ENCODE measurements at places on chromosomes 2 and 18.

DNA sequence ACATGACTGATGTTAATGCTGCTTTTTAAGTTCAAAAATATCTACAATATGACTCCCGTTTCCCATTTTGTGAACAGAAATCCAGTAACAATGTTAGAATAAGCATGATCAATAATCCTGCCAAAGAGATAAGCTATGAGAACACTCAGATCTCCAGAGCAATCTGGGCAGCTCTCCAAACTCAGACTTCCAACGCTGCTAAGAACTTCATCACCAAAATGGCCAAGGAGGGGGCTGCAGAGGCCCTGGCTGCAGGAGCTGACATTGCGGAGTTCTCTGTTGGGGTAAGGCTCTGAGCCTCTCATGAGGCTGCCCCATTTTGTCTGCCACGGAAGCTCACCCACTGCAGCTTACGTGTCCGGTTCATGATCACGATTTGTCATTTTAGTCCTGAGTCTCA is 68.4 kb downstream of the UGGT1 start:
- DNase-seq: no peak

DNA sequence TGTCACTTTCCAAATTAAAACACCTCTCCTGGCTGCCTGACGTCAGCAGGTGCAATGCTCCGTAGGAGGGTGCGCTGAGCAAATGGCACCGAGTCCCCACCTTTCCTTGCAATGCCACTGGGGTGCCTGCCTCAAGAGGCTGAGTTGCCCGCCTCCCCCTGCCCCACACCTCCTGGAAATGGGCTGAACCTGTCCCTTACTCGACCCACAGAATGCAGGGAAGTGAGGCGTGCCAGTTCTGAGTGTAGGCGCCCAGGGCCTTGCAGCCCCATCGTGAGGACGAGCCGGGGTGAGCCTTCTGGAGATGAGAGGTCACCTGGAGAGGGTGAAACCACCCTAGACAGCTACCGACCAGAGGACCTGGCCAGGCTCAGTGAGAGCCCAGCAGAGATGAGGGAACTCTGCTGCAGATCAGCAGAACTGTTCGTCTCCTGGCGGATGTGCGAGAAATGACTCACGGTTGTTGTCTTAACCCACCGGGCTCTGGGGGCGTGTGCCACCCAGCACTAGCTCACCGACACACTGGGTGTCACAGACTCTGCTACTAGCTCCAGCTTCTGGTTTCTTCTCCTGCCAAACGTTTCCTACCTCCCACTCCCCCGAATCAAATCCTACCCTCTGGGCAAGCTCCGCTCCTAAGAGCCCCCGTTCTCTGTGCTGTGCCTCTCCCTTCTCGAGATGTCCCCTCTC is 168.7 kb upstream of the HDAC4 start:
- DNase-seq: no peak

GRCh38 chr2:202608142-202608852 is 26.5 kb upstream of the FAM117B start:
- DNase-seq: no peak

- no peak for DNase-seq
Measured at GRCh38 chr2:122758967-122759366, 1003.5 kb downstream of the TSN start.

DNA sequence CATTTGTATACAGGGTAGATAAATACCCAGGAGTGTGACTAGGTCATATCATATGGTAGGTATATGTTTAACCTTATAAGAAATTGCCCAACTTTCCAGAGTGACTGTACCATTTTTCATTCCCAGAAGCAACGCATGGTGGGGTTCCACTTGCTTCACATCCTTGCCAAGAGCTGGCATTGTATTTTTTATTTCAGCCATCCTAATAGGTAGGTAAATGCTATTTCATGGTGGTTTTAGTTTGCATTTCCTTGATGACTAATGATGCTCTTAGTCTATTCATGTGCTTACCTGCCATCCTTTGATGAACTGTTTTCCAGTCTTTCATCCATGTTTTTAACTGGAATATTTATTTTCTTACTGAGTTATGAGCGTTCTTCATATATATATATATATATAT is 51.9 kb downstream of the MAP4K3 start:
- DNase-seq: no peak

GRCh38 chr2:119062652-119063051 is 95.9 kb downstream of the C1QL2 start:
- no peak for DNase-seq

DNA sequence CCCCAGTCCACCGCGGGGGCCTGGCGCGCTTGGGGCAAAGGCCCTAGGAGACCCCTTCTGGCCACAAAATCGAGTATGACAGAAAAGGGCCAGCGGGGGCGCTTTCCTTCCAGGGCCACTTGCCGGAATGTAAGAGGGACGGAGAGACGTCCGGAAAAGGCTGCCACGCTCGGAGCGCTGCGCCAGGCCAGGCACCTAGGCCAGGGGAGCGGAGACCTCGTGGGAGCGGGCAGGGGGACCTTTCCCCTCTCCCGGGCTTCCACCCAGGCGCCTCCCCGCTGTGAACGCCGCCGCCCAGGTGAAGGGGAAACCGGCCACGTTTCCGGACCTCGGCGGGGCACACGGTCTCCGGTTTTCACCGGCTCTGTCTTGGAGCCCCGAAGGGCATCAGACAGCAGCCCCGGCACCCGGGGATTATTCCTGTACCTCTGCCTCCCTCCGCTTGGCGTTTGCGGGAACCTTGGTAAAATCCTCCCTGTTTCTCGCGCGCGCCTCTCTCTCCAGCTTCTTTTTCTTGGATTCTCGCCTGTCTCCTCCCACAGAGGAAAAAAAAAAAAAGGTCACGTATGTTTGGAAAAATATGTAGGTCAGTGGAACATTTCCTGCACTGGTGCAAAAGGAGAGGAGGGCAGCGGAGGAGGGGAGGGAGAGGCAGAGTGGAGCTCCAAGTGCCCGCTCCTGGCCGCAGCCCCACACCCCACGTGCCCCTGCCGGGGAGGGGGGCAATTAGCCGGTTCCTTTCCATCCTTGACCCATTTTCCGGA is 1.2 kb upstream of the NPAS2 start:
- DNase-seq: no peak

GRCh38 chr2:60565472-60565871 is 12.0 kb upstream of the BCL11A start:
- no peak for DNase-seq

DNA sequence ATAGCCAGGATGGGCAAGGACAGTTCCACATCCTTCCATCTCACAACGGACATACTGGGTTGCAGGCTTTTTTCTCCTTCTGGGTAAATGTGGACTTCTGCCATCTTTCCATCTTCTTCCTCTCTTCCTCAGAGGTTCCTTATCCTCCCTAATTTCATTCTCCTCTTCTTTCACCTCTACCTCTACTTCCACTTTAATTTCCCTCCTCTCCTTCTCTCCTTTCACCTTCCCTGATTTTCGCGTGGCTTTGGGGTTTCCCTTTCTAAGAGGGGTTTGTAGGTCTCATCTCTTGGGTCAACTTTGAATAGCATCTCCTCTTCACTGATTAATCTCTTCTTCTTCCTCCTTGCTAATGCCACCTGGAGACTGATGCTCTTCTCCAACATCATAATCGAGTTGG is 17.1 kb downstream of the POLR2D start:
- no peak for DNase-seq

- DNase-seq: no peak
Measured at GRCh38 chr18:13516855-13517254, 209.5 kb downstream of the FAM210A start.

DNA sequence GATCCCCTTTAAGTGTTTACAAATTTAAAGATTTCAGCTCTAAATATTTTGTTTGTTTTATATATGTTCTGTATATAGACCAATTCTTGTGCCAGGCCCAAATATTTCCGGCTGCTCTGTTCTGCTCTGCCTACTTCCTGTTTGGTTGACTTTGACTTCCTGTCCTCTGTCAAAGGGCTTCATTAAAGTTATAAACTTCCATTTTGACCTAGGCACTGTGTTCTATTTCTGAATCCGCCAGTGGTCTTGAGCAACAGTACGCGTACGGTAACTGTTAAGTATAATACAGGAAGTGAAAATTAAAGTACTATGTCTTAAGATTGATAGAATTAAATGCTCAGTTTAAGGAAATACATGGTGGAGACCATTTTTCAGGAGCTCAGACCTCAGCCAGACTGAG is 13.5 kb upstream of the REL start:
- no peak for DNase-seq

- no peak for DNase-seq
Measured at GRCh38 chr2:224870341-224870740, 154.2 kb upstream of the CCDC195 start.

DNA sequence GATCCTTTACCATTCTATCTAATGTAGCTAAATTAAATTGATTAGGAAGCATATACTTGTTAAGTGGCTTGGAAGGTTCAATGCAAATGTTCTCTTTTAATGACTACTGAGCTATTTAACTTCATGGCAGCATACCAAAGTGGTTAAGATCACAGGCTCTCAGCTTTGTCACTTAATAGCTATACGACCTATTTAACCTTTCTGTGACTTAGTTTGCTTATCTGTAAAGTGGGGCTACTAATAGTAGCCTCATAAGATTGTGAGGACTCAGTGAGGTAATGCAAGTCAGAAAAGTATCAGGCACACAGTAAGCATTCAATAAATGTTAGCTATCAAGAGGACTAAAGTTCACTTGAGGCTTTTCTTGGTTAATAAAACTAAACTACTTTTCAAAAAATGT is 4.3 kb downstream of the CKAP2L start:
- no peak for DNase-seq

DNA sequence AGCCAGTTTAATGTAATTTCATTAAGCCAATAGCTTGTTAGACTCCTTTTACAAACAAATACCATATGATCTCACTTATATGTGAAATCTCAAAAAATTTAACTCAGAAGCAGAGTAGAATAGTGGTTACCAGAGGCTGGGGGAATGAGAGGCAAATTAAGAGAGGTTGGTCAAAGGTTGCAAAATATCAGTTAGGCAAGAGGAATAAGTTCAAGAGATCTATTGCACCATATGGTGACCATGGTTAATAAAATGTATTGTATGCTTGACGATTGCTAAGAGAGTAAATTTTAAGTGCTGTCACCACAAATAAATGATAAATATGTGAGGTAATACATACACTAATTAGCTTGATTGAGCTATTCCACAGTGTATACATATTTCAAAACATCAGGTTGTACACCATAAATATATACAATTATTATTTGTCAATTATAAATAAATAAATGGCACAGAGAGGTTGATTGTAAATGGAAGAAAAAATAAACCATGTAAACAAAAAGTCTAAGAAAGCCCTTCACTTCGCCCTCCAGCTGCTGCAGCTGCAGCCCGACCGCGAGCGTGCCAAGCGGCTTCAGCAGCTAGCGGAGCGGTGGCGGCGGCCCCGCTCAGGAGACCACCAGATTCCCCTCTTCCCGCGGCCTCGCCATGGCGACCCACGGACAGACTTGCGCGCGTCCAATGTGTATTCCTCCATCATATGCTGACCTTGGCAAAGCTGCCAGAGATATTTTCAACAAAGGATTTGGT is 23.0 kb upstream of the ACTR2 start:
- DNase-seq: no peak

DNA sequence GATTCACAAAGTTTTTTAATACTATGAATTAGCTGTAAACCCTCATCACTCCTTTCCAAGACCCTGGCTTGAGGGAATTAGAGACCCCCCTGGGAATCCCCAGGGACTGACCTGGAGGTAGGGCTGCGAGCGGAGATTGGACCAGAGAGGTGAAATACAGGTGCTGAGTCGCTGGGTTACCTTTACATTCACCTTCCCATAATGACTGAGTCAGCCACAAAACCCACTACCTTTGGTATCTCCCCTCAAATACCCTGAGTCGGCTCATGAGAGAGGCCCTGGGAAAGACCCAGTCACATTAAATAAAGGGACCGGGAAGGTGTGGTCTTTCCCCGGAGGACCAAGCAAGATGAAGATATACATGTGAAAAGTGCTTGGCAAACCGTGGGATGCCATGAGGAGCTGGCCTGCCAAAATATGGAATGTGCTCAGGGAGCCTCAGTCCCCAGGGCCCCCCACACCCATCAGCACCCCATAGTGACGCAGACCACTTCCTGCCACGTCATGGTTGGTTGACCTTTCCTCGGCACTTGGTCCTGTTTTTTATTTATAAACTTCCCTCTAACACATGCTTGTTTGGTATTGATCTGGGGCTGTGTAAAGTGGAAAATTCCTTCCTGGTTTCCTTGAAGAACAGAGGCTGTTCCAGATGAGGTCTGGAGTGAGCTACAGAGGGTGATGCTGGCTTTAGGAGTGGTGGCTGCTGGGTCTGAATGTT is 51.4 kb downstream of the IL1RL2 start:
- no peak for DNase-seq

DNA sequence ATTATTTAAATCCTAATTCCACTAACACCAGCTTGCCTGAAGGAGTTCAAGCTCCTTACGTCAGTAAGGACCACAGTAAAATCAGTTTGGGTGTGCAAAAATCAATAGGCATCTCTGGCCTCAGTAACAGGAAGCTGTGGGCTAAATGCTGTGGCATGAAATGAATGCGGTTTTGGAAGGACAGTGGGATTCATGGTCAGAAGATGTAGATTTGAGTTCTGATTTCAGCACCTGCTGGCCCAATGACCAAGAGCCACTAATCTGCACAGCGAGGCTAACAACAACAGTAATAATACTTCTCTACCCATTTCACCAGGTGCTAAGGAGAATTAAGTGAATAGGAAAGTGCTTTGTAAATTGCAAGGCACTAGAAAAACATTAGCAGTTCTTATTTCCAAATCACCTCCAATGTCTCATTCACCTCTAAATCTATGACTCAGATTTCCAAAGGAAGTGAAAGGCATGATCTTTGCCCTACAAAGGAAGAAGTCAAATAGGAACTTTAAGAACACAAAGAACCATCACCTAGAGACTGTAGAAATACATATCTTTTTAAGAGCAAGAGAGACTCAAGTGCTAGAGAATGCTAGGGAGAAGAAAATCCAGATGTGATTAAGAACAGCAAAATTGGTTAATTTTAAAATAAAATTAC is 172.6 kb downstream of the ANKRD44 start:
- DNase-seq: no peak

DNA sequence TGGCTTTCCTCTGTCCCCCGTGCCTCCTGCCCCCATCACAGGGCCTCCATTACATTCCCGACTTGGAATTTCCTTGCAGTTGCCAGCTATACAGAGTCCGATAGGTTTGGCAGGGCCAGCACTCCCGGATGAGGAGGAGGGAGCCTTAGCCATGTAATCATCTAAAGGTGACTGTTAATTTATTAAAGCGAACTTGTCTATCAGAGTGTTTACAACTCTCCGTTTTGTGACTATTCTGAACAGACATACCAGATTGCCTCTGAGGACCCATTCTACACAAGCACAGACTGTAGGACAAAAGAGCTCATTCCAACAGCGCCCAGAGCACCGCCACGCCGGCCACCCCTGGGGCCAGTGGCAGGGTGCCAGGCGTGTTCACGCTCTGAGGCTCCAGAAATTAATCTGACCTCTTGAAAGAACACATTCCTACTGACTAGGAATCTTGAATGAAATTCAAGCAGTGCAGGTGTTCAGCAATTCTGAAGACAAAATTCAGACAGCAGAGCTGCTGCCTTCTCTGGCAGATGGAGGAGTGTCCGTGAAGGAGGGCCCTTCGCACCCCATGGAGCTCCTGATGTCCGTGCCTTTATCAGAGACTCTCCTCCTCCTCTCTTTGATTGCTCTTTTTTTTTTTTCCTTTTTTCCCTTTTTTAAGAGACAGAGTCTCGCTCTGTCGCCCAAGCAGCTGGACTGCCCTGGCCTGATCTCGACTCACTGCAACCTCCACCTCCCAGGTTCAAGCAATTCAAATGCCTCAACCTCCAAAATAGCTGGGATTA is 58.1 kb upstream of the RALBP1 start:
- no peak for DNase-seq

- no peak for DNase-seq
Measured at GRCh38 chr2:71469403-71470398, 16.3 kb downstream of the DYSF start.

GRCh38 chr2:239131521-239131920 is 269.3 kb downstream of the HDAC4 start:
- no peak for DNase-seq
